Central memory CD4-positive, alpha-beta T cell (primary cell): ENCODE measurements at places on chromosomes 2 and 18.
A peak's percentile ranks its signal among the peaks of the same experiment; 100 is the strongest.

DNA sequence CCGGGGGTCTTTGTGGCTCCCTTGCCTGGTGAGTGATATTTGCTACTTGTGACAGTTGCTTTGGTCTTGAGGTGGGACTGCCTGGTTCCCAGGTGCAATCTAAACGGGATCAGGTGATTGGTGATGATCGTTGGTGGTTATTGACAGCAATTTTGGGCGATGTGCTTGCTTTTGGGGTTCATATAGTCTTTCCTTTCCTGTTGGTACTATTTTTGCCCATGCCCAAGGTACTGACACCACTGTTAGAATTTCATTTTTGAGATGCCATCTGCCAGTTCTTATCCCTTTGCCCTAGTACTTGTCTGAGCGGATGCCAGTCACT is 573 bp downstream of the WDR7 start:
- DNase-seq = no peak

DNA sequence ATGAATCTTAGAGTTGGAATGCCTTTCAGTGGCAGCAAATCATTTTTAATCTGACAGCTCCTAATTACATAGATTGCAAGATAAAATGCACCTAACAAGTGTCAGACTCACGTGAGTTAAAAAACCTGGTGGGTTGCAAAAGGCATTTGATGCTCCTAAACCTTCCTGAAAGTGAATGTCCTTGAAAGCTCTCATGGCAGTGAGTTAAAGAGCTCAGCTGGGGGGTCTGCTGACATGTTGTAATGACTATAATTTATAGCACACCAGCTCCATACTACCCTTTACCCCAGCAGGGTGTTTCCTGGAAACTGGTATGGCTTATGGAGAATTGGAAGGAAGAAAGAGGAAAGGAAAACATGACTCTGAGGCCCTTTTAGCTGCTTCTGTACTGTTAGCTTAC is 91.9 kb upstream of the CAVIN2 start:
- no peak for DNase-seq

DNA sequence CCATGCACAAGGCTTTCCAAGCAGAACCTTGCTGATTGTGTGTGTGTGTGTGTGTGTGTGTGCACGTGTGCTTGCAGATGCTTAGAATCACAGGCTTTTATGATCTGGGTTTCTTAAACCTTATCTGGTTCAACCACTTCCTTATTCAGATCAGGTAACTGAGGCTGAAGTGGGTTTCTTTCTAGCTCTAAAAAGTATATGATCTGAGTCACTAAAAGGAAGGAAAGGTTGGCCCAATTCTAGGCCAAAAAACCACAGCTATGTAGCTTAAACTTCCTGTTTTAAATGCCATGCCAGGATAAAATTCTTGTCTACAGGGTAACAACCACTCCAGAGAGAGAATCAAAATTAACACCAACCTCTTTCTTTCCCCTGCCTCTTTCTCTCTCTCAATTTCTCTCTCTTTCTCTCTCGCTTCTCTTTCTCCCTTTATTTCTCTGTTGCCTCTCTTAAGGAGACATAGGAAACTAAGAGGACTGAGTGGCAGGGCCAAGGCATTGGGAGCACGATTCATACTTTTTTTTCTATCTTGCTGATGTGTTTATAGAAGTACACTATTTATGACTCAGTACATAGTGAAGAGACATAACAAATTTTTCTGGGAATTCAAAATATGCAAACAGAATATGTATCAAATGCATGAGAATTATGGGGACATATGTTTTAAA is 140.3 kb downstream of the TRIB2 start:
- DNase-seq = peak; percentile 83

DNA sequence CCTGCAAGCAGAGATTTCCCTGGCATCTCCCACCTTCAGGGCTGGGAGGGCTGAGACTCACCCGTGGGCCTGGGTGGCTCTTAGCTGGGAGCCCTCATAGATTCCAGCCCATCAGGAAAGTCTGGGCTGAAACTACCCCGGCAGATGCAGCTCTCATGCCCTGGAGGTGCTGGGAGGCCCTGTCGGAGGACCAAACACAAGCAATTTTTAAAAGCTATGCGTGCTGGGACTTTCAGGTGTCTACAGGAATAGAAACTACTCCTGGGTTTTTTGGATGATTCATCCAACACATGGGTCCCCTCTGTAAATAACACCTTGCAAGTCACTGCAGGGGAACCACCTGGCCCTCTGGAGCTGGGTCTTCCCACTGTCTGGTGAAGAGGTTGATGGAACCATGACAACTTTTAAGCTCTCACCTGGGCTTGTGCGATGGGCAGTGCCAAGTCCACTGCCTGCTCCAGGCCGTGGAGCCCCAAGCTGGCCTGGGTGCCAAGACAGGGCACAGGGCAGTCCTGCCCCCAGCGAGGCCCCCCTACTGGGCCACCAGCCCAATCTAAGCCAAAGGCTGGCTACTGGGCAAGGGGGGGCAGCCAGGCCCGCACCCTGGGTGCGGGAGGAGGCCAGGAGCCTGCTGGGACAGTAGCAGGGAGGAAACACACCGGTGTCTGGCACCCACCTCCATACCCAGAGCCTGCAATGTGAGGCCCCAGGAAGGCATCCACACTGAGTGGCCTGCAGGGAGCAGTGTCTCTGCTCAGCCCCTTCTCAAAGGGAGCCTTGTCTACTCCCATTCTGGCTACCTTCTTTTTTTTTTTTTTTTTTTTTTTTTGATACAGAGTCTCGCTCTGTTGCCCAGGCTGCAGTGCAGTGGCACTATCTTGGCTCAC is 1.1 kb upstream of the GPR55 start:
- DNase-seq = no peak

DNA sequence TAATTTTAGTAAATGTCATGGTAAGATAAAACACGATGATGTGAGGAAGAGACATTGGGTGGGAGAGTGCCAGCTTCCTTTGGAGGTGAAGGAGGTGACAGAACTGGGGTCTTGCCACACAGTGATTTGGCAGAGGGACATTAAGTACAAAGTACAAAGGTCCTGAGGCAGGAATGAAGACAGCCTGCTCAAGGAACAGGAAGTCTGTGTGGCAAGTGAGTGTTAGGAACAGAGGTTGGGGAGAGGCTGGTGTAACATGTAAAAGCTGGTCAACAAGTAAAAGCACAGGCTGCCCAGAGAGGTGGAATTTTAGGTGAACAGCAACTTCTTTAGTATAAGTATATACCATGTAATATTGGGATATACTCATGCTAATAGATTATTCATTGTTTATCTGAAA is 73.1 kb downstream of the INPP5D start:
- DNase-seq = no peak

DNA sequence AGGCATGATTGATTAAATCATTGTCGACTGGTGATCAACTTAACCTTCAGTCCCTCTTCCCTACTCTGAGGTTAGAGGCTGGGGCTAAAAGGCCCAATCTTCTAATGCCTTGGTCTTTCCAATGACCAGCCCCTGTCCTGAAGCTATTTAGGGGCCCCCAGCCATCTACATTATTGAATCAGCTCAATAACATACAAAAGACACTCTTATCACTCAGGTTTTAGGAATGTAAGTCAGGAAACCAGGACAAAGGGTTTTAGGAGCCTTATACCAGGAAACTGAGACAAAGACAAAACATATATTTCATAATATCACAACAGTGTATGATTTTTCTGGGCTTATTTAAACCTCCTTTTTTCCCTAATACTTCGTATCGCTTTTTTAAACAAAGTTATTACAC is 198.6 kb downstream of the RNF152 start:
- DNase-seq = no peak

GRCh38 chr2:187924293-187924692 is 367.4 kb upstream of the GULP1 start:
- no peak for DNase-seq

DNA sequence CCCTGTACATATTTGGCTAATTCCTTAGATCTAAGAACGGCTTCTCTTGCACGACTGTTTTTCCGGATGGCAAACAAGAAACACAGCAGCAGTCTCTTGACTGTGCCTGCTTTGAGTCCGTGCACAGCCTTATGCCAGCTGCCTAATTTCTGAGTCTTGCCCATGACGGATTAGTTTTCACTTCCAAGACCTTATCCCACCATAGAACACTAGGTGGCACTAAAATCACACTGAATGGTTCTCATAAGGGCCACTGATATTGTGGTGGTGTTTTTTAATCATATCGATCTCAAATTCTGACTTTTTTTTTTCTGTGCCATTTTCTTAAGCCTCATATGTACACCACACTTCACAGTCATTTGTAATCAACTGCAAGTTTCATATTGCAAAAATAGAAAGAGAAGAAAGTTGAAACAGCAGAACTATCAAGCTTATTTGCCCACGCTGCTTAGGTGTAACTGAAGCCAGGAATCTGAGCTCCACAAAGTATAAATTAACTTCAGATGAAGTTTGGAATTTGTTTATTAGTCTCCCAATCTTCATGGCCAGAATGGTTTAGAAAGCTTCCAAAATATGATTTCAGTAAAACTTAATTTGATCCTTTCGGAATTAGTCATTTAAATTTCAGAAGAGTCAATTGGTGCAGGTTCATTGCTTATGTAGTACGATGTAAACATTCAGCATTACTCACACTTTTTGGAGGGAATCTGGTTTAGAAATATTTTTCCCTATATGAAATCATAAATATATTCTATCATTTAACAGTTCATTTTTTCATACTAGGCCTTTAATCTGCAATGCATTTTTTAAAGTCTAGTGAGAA is 45.5 kb upstream of the SCN7A start:
- peak; percentile 21 for DNase-seq

GRCh38 chr2:71721669-71722068 is 268.3 kb downstream of the DYSF start:
- no peak for DNase-seq

DNA sequence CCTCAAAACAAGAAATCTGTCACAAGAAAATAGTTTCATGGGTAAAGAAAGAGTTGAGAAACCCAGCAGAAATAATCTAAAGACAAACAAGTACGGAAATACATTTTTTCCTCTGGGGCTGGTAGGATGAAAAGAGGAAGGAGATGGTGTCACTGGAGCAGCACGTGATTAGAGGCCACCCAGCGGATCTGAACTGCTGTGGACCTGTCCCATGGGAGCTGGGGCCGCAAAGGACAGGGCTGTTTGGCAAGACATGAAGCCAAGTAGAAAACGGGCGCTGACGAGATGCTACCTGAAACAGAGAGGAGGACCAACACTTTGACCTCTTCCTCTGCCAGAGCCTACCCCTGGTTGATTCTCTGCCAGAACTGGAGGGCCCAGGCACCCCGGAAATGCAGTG is 295.4 kb upstream of the ATP5MC3 start:
- DNase-seq = no peak

GRCh38 chr2:73931531-73932500 is 5.1 kb downstream of the DGUOK start:
- DNase-seq = no peak

DNA sequence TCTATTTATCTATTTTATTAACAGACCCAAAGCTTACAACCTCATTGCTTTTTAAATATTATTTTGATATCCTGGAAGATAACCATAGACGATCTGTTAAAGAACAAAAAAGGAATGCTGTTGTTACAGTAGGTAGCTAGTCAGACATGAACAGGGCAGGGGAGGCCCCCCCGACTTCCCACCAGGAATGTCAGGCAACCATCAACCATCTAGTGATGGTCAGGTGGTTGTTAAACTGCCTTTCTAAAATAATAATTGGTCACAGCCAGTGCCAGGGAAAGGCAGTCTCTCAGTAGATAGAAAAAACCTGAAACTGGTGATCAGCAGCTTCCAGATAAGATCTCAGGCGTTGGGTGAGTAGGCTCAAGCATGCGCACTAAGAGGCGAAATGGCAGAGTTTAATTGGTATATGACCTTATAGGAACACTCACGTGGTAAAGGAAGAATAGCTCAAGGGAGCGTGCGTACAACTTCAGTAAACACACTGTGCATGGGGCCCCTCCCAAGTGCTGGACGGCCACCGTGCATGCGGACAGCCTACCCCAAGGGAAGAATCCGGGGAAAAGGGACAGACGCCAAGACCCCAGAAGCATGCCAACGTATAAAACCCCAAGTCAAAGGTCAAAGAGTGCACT is 32.5 kb upstream of the CCL20 start:
- DNase-seq = peak; percentile 9

DNA sequence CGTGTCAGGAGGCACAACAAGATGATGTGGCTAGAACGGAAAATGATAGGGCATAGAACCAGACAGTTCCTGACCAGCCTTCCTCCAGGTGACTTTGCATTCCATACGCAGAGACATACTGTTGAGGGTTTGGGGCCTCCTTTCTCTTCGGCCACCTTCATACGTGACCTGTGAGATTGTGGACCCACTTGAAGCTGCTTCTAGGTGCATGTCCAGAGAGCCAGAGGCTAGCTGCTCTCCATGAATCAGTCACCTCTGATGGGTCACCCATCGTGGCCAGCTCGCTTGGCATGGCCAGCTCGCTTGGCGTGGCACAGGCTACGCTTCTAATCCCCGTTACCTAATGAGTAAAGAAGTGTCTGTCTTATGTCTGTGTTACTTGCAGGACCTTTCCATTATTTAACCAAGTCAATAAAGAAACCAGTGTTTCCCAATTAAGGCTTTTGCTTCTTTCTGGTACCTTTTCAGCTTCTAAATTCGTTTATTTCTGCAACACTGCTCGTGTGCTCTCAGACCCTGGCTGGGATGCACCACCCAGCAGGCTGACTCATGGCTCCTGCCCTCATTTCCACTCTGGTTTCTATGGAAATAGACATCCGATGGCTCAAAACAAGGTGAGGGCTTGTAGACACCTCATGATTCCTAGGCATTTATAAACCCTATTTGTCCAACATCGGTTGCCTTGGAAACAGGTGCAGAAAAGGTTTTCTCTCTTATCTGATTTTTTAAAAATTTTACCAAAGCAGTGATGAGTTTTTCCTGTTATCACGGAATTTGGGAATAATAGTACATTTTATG is 86.7 kb upstream of the B3GNT7 start:
- DNase-seq = no peak
